Activated naive CD8-positive, alpha-beta T cell treated with anti-CD3 and anti-CD28 coated beads, Interleukin-2, amount 50 U/mL, for 24 hours (primary cell): ENCODE measurements at places on chromosomes 5 and 9.

DNA sequence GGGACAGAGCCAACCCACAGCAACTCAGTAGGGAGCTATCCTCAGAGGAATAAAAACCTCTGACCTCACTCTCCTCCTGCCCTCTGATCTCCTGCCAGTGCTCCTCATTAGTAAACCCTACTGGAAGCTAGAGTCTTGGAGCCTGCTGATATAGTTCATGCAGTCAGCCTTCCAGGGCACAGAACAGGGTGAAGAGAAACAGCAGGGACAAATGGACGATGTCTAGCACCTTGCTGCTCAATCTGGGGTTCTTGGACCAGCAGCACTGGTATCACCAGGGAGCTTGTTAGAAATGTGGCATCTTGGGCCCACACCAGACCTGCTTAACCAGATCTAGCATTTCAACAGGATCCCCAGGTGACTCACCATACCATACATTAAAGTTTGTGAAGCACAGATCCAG lies 5.5 kb upstream of the GALNT12 start:
- no peak overlapping the region for H3K4me3 ChIP-seq
- H3K27me3 ChIP-seq, result no peaks in the 10 kb centered on the region
- DNase-seq, result no peak
- H3K4me1 ChIP-seq, result peaks cover 5% of the 10 kb centered on the region
- H3K36me3 ChIP-seq, result peaks cover 8% of the 10 kb centered on the region
- no peak overlapping the region for H3K27ac ChIP-seq

DNA sequence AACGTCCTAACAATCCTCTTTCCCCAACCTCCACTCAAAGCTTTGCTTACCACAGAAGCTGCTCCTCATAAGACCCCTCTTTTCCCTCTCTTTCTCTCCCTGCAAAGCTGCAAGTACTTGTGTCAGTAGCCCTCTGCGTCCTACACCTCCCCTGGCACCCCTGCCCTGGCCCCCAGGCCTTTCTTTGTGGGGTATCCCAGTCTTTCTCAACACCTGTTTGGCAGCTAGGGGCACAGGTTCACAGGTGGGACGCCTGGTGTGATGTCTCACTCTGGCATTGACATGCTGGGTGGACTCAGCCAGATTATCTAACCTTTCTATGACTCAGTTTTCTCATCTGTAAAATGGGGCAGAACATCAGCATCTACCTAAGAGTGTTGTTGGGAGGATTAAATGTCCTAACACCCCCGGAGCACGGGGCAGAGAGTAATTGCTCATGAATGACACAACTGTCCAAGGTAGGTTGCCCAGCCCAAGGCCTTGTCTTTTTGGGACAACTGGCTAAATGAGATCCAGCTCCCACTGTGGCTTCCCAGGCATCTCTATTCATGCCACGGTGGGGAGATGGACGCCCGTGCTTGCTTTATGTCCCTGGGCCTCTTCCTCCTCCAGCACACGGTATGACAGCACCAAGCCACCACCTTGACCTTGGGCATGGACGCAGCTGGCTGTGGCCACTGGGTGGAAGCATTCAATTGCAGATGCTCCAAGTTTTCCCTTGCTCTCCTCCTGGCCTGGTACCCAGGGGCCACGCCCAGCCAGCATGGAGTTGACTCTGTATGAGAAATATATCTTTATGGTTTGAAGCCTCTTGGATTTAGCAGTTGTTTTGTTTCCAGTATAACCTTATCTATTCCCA lies 190.4 kb downstream of the RGS3 start:
- no peak for DNase-seq
- H3K27ac ChIP-seq, result no peak overlapping the region
- H3K36me3 ChIP-seq, result no peaks in the 10 kb centered on the region
- no peaks in the 10 kb centered on the region for H3K27me3 ChIP-seq
- no peak overlapping the region for H3K4me3 ChIP-seq

DNA sequence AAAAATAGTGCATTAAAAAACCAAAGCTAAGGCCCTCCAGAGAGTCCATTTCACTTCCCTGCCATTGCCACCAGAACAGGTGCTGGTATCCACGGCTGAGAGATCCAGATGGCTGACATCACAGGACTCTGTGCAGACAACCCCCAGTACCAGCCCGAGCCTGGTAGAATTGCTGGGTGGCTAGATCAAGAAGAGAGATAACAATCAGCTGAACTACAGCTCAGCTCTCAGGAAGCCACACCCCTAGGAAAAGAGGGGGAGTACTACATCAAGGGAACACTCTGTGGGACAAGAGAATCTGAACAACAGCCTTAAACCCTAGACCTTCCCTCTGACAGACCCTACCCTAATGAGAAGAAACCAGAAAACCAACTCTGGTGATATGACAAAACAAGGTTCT lies 73.8 kb upstream of the SLIT3 start:
- no peak overlapping the region for H3K27ac ChIP-seq

- DNase-seq, result peak; percentile 43
- peak overlapping the region; percentile 92 for H3K27ac ChIP-seq
- peak overlapping the region; percentile 93 for H3K4me3 ChIP-seq
- H3K36me3 ChIP-seq, result peaks cover 13% of the 10 kb centered on the region
Observed at GRCh38 chr9:83956086-83956435, 24.0 kb downstream of the HNRNPK start.

- peak overlapping the region; percentile 96 for H3K27ac ChIP-seq
- no peak for DNase-seq
- H3K4me1 ChIP-seq, result peaks cover 90% of the 10 kb centered on the region
- peaks cover 53% of the 10 kb centered on the region for H3K36me3 ChIP-seq
- peak overlapping the region; percentile 34 for H3K4me3 ChIP-seq
Observed at GRCh38 chr9:130018265-130018664, 24.7 kb downstream of the FNBP1 start.

DNA sequence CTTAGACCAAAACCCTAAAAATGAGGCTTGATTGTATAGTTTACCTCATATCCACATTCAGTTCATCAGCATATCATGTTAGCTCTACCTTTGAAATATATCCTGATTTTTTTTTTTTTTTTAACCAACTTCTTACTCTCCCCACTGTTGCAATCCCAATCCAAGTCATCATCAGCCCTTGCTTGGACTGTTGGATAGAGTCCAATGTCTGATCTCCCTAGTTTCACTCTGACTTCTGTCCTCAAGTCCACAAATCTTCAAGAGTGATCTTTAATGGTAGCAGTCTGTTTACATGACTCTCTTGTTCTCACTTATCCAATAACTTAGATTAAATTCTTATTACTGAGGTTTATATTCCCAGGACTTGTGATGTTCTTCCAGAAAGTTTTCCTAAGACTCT lies 30.8 kb downstream of the NAA35 start:
- H3K27me3 ChIP-seq, result no peaks in the 10 kb centered on the region
- H3K27ac ChIP-seq, result no peak overlapping the region
- H3K36me3 ChIP-seq, result peaks cover 55% of the 10 kb centered on the region
- DNase-seq, result no peak
- H3K4me1 ChIP-seq, result peaks cover 5% of the 10 kb centered on the region
- H3K4me3 ChIP-seq, result no peak overlapping the region

DNA sequence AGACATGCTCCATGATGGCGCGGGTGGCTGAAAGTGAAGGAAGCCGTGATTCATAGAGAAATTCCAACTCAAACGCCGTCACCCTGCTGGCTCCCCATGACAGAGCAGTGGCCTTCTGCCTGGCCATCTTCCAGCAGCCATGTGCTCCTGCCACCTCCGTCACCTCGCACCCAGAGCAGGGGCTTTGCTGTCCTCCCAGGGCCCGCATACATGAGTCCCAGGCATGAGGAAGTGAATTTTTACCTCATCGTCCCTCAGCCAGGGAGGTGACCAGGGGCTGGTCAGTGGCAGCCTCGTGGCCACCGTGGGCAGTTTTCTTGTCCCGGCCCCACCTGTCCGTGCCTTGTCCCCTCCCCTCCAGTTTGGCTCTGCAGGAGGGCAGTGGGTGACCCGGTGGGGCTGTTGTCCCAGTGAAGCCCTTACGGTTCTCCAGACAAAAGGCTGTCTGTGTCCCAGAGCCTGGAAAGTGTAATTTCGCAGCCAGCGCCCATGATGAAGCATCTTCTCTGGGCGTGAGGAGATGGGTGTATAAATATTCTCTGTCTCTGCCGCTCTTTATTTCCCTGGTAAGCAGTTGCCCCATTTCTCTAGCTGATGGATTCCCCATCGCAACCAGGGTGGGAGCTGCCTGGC lies 124.0 kb upstream of the LMX1B start:
- DNase-seq, result no peak
- H3K4me3 ChIP-seq, result no peak overlapping the region
- H3K27ac ChIP-seq, result no peak overlapping the region
- peaks cover 4% of the 10 kb centered on the region for H3K27me3 ChIP-seq
- H3K4me1 ChIP-seq, result peaks cover 8% of the 10 kb centered on the region

- H3K4me1 ChIP-seq, result peaks cover 48% of the 10 kb centered on the region
- H3K27ac ChIP-seq, result peak overlapping the region; percentile 94
- peaks cover 2% of the 10 kb centered on the region for H3K36me3 ChIP-seq
Observed at GRCh38 chr9:89984214-89984613, 379.4 kb downstream of the GADD45G start.

GRCh38 chr9:16310278-16311110 lies 560.0 kb downstream of the BNC2 start:
- no peaks in the 10 kb centered on the region for H3K36me3 ChIP-seq
- no peak overlapping the region for H3K27ac ChIP-seq
- no peaks in the 10 kb centered on the region for H3K4me1 ChIP-seq
- no peak for DNase-seq

- peaks cover 19% of the 10 kb centered on the region for H3K36me3 ChIP-seq
- DNase-seq, result no peak
- no peaks in the 10 kb centered on the region for H3K27me3 ChIP-seq
- H3K27ac ChIP-seq, result no peak overlapping the region
- H3K4me3 ChIP-seq, result no peak overlapping the region
Observed at GRCh38 chr5:37086466-37087173, 162.6 kb downstream of the CPLANE1 start.

- H3K4me3 ChIP-seq, result no peak overlapping the region
- no peaks in the 10 kb centered on the region for H3K27me3 ChIP-seq
- no peak for DNase-seq
- H3K36me3 ChIP-seq, result peaks cover 5% of the 10 kb centered on the region
- H3K27ac ChIP-seq, result no peak overlapping the region
Observed at GRCh38 chr5:37770786-37771185, 69.1 kb downstream of the GDNF start.

DNA sequence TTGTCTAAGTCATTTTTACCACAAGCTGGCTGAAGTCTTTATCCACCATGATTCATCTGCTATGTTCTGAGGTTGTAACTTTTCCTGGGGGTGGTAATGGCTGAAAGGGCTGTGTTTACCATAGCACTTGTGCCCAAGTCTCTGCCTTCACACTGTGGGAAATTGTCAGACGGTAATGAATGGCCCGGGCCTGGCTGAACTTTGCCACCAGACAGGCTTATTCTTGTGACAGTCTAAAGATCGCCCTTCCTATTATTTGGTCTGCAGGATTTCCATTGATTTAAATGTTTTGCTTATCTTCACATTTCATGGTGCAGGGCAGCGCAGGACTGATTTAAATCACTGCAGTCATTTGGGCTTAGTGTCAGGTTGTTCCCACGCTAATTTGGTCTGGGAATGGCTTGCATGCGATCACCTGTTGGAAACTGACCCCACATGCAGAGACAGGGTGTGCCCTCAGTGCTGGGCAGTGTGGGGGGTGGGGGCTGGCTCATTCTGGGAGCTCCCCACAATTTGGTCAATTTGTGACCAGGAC lies 109.3 kb upstream of the ICE1 start:
- no peak for DNase-seq
- H3K4me1 ChIP-seq, result no peaks in the 10 kb centered on the region
- H3K27ac ChIP-seq, result no peak overlapping the region
- H3K4me3 ChIP-seq, result no peak overlapping the region
- H3K36me3 ChIP-seq, result no peaks in the 10 kb centered on the region

DNA sequence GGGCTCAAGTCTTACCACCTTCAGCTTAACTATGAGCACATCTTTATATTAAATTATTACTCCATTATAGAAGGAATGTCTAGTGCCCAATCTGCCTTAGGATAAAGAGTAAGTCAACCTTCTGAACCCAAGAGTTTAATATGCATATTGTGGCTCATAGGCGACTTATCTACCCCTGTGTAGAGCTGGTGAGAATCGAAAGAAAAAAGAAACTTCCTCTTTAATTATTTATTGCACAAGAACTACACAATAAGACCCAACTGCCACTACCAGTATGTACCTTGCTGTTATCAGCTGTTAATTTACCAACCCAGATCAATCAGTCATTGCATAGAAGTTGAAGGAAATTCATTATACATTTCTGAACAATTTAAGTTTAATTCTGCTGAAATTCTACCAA lies 329.1 kb upstream of the SLC24A2 start:
- H3K27ac ChIP-seq, result no peak overlapping the region
- H3K4me3 ChIP-seq, result no peak overlapping the region
- no peaks in the 10 kb centered on the region for H3K4me1 ChIP-seq
- H3K27me3 ChIP-seq, result no peaks in the 10 kb centered on the region

DNA sequence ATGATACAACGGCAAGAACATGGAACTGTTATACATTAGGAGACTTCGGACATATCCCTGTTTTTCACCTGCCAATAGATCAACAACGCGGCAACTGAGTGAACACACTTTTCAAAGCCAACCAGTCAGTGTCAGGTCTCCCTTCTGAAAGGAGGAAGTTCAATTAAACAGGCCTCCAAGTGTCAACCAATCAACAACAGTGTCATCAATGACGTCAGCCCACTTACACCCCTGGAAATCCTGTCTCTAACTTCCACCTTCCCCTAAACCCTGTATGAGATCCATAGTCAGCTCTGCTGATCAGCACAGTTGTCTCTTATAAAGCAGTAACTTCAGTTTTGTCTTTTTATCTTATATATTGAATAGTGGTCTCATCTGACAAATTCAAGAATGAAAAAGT lies 36.6 kb downstream of the DMRT3 start:
- DNase-seq, result no peak
- H3K4me3 ChIP-seq, result no peak overlapping the region
- H3K27me3 ChIP-seq, result peaks cover 26% of the 10 kb centered on the region
- no peaks in the 10 kb centered on the region for H3K36me3 ChIP-seq
- peaks cover 9% of the 10 kb centered on the region for H3K4me1 ChIP-seq
- H3K27ac ChIP-seq, result no peak overlapping the region

GRCh38 chr5:149212198-149212951 lies 59.3 kb upstream of the AFAP1L1 start:
- H3K36me3 ChIP-seq, result no peaks in the 10 kb centered on the region
- H3K27ac ChIP-seq, result no peak overlapping the region
- peaks cover 1% of the 10 kb centered on the region for H3K4me1 ChIP-seq
- DNase-seq, result no peak
- no peaks in the 10 kb centered on the region for H3K27me3 ChIP-seq
- H3K4me3 ChIP-seq, result no peak overlapping the region

DNA sequence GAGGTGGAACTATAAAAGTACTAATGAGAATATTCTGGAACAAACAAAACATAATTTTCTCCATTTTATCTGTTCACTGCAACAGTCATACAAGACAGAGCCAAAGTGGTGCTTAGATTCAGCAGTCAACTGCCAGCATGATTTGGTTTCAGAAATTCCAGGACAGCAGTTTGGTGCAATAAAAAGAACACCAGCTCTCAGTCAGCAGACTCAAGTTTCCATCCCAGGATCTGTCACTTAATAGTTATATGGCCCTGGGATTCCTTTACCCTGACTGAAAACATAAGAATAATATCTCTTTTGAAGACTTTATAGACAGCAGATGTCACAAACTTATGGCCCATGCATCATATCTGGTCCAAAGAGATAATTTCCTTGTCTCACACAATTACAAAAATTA lies 92.8 kb upstream of the RASEF start:
- no peaks in the 10 kb centered on the region for H3K4me1 ChIP-seq
- no peak for DNase-seq
- no peaks in the 10 kb centered on the region for H3K27me3 ChIP-seq
- H3K27ac ChIP-seq, result no peak overlapping the region
- H3K4me3 ChIP-seq, result no peak overlapping the region

GRCh38 chr5:156322666-156323065 lies 4.3 kb upstream of the SGCD start:
- no peak for DNase-seq
- H3K36me3 ChIP-seq, result no peaks in the 10 kb centered on the region
- H3K27me3 ChIP-seq, result peaks cover 13% of the 10 kb centered on the region
- no peak overlapping the region for H3K4me3 ChIP-seq
- H3K27ac ChIP-seq, result no peak overlapping the region
- H3K4me1 ChIP-seq, result no peaks in the 10 kb centered on the region
